ENCODE measurements at places on chromosomes 7 and 10.

GRCh38 chr10:75140246-75140645, 28.8 kb downstream of the SAMD8 start:
- no peak for DNase-seq

DNA sequence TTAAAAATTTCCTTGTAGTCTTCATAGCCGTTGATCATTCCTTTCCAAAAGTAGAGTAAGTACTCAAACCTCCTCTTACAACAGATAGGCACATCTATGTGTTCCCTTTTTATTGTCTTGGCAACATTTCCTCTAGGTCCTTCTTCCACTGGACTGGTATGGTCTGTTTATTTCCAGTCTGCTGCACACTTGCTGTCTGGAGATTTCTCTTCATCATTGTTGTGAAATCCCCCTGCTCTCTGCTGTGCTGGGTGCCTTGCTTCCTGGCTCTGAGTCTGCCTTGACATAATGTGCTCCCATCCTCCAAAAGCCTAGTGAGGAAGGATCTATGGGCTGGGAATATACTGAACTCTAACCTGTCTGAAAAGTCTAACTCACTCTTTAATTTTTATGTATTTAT, 545.3 kb upstream of the VSTM2A start:
- no peak for DNase-seq

DNA sequence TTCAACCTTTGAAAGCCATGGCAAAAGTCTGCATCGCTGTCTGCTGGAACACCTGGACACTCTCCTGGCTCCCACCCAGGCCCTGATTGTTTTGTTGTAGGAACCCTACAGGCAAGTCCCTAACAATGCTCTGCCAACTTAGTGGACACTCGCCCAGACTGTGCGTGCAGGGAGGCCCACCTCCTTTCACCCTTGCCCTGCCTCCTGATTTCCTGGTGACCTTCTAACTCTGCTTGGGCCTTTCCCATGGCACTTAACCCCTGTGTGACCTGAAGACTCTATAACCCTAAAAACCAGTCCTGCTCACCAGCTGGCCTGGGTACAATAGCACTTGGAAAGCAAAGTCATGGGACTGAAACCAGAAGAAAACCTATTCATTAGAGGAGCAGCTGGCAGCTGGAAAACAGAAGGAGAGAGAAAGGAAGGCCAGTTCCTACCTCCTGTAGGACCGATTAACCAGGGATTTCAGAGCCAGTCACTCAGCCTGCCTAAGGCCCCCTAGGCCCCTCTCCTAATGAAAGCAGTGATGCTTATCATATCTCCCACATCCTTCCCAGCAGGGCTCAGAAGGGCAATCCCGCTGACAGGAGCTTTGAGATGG, 82.7 kb upstream of the KMT2E start:
- DNase-seq = no peak

DNA sequence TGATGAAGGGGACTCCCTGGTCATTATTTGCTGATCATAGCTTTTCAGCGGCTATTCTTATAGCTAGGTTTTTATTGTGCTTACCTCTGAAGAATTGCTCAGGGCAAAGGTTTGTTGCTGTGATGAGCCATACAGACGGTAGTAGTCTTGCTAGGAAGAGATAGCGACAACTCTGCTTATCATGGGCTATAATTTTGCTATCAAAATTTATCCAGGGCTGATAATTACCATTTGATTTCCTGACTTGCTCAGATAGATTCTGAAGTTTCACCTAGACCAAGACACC, 103.9 kb downstream of the CFAP58 start:
- DNase-seq = no peak
